Thoracic aorta endothelial cell (primary cell): ENCODE measurements at places on chromosomes 2 and 18. TPM values are rescaled to one million over a fixed set of nuclear protein-coding genes. Genes with fewer than 3 reads are reported as not detected.

NMUR1 gene
- total RNA-seq = not detected in 2 replicates

IL37 gene
- total RNA-seq = not detected in 2 replicates

DYNAP gene
- not detected in 2 replicates for total RNA-seq

CD8B2 gene
- total RNA-seq = not detected in 2 replicates

HOXD1 gene
- 15.3 TPM in 1 of 2 replicates, not detected in the other for total RNA-seq

ANKRD29 gene
- total RNA-seq = 0.27 and 2.2 TPM in 2 replicates

DAW1 gene
- 9.0 and 9.6 TPM in 2 replicates for total RNA-seq

ST6GAL2 gene
- not detected in 2 replicates for total RNA-seq

FOXD4L1 gene
- 0.13 TPM in 1 of 2 replicates, not detected in the other for total RNA-seq
